ENCODE measurements at places on chromosomes 1 and 21.

DNA sequence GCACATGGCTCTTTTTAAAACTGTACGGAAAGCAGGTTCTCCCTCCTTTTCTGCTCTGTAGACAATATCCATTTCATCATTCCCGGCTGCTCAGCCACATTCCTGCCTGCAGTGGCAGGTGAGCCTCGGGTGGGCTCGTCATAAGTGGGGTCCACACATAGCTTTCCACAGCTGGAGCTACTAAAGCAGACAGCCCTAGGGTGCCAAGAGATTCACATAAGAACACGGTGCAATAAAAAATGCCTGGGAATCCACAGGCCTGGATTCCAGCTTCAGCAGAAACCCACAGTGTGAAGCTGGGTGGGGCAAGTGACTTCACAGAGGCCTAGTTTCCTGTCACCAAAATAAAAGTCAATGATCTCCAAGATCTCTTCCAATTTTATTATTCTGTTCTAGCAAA is 96.4 kb downstream of the MIS18A start:
- DNase-seq = no peak

DNA sequence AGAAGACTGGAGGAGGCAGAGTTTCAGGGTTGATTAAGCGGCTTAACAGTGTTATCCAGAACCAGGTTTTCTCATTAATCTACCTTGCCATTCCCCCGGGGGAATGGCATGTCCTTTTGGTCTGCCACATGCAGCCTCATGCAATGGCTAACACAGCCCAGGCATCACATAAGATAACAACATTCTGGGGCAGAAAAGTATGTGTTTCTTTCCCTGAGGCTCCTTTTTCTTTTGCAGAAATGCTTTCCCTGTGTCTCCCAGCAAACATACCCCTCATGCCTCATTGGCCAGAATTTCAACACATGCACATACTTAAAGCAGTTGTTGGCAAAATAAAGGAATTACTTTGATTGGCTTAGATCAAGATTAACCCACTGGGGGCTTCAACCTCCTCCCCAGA is 98.6 kb downstream of the OMA1 start:
- DNase-seq = no peak

DNA sequence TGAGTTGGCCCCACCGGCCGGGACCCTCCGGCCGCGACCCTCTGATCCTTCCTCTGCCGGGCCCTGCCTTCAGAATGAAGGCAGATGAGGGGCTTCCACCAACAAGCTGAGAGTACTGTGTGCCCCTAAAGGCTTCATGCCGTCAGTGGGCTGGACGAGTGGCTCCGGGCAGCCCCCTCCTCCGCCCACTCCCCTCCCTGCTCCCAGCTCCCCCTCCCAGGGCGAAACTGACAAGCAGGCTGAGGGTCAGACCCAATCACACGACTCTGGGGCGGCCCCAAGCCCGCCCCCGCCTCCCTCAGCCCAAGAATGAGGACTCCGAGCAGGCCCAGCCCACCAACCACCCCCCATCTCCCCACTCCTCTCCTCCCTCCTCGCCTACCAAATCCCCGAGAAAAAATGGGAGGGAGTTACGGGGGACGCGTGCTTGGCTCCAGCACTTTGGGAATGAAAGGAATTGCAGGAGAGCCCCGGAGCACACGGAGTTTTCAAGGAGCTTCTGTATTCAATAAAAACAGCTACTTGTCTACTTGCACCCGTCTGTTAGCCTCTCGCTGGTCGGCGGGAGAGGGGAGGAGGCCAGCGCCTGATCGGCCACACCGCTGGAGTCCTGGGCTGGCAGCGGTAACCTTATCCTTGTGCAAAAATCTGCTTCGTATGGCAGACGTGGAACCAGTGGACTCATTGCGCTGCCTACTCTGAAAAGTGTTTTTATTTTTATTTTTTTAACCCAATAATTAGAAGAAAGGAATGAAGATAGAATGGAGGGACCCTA is at the start of gene COL11A1:
COL11A1 (minus strand) TSS at position 147 of the 775 bp plus-strand sequence. CDS start 344 bp downstream, outside the sequence.
- no peak for DNase-seq

DNA sequence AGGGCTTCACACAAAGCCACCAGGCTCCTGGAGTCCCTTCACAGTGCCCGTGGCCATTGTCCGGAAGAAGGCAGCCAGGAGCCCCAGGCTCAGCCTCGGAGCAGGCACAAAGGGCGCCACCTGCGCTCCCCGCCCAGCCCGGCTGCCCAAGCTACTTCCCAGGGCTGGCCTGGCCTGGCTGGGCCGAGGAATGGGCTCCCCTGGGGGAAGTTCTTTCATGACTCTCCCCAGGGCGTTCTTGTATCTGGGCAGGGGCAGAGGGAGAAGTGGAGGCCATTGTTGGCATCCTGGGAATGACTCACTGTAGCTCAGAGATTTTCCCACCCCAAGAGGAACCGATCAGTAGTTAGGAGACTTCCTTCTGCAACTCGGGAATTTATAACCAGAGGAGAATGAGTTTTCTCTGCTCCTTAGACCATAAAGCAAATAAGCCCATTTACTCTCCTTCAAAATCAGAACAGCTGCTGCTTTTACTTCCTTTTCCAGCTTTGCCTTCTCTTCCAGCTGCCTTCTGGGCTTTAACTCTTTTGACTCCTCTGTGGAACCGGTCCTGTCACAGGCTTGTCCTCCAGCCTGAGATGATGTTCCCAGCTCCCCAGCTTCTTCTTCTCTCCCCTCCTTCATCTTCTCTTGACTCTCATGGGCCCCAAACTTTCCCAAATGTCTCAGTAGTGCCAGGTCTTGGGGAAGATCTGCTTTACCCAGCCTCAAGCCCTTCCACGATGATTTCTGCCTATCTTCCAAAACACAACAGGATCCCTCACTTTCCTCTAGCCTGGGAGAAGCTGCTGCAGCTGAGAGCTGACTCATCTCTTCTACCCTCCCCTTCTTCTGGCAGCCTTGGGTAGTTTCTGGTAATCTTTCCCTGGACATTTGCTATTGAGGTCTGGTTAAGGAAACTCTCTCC is 118.7 kb upstream of the CD34 start:
- DNase-seq = no peak

DNA sequence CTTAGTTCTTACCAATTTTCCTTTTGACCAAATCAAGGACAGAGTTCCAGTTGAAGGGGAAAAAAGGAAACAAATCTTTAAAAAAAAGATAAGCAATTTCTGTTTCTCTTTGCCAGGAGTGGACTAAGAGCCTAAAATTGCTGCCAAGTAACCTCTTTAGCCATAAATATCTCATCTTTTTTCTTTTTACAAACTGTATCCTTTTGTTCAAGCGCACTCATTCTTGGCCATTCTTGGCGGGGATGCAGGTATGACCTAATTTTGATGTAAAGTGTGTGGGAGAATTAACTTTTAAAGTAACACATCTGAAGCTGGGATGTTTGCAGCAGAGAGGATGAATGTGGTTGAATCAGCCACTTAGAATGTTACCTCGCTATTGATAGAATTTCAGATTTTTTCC is 13.4 kb upstream of the KIF1B start:
- DNase-seq = no peak

- DNase-seq = no peak
These were observed 42.7 kb upstream of the TMEM51 start for GRCh38 chr1:15110867-15111230.

DNA sequence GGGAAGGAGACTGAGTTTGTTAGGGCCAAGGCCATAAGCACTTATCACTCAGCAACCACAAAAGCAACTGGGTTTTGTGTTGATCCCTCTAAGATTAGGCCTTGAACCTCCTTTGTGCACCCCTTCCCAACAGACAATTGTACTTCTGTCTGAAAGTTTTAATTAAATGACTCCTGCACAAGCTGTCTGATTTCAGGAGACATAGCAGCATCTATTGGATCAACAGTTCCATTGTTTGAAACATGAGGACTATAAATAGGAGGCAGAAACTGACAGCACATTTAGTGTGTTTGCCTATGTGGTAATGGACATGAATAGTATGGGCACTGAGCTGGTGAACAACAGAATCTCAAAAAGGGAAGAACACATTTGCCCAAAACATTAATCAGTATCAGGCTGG is 167.3 kb upstream of the KCNJ6 start:
- no peak for DNase-seq

GRCh38 chr1:75338616-75339483 is 204.7 kb downstream of the LHX8 start:
- no peak for DNase-seq

GRCh38 chr1:109275706-109276345 is 7.1 kb downstream of the PSRC1 start:
- no peak for DNase-seq

DNA sequence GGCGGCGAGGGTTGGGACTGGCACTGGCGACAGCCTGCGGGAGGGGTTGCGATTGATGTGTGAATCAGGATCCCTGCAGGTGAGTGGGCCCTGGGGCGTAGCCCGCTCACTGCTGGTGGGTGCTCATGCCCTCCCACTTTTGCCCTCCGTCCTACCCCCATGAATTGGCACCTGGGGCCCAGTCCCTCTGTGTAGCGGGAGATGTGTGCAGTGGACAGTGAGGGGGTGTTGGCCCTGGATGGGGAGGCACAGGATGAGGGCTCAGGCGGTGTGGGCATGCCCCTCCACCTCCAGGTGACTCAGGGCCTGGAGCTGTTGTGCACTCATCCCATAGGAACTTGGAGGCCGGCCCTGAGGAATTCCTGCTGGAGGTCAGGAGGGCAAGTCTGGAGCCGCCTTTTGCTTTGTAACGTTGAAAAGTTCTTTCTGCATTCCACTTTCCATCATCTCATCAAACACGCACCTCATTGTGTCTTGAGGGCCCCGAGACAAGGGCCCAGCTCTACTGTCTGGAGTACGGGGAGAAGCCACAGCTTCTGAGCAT is 3.0 kb downstream of the PEAR1 start:
- DNase-seq = no peak

DNA sequence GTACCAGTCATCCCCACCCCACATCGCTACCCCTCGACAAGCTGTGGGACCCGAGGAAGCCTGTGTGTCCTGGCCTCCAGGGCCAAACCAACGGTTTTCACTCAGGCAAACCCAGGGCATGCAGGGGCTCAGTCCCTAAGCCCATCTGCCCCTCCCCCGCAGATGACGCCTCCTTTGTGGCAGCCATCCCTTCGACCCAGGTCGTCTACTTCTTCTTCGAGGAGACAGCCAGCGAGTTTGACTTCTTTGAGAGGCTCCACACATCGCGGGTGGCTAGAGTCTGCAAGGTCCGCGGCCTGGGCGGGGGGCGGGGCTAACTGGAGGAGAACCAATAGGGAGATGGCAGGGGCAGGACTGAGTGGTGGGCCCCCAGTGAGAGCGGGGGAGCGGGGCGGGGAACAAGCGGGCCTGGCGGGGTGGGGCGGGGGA is 7.4 kb downstream of the SEMA4A start:
- peak; percentile 64 for DNase-seq
